ENCODE measurements at places on chromosomes 3 and 15. TPM values are rescaled to one million over a fixed set of nuclear protein-coding genes. Genes with fewer than 3 reads are reported as not detected.

GRCh38 chr3:45163481-45163880 lies 17.3 kb upstream of the CDCP1 start:
- no peak for DNase-seq

GRCh38 chr3:63910891-63911290 lies 1.3 kb downstream of the SCAANT1 start:
- no peak for DNase-seq

GRCh38 chr3:67998281-67998680 lies 343.9 kb upstream of the SUCLG2 start:
- DNase-seq, result no peak

DNA sequence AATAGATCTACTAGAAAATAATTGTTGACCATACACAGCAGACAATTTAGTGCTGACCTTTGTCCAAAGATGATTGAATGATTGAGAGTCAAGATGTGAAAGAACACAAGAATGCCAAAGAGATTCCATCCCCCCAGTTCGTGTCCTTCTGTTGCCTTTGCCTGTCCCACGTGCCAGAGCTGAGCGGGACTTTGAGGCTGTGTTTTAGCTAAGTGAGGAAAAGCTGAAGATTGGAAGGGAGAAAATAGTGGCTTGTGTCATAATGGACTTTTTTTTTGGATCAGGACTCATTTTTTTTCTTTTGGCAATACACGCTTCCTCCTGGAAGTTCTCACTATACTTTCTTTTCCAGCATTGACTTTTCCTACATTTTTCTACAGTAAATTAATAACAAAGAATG lies 206.6 kb upstream of the MDFIC2 start:
- no peak for DNase-seq

The DPPA2 gene
- total RNA-seq, result not detected

DNA sequence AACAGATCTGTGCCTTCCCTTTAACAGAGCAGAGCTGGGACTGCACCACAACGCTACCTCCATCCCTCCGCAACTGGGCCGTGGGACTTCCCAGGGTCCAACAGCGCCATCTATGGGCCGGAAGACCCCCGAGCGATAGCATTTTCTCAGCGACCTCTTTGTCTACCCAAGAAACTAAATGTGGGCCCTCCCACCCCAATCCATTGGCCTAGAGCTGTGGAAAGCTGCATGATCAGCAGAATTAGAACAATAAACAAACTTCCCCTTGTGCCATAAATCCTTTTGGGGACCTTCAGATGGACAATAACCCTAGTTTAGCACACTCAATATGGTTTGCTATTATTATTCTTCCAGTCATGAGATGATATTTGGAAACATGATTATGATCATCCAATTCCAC lies 74.8 kb upstream of the NTRK3 start:
- DNase-seq, result no peak

DNA sequence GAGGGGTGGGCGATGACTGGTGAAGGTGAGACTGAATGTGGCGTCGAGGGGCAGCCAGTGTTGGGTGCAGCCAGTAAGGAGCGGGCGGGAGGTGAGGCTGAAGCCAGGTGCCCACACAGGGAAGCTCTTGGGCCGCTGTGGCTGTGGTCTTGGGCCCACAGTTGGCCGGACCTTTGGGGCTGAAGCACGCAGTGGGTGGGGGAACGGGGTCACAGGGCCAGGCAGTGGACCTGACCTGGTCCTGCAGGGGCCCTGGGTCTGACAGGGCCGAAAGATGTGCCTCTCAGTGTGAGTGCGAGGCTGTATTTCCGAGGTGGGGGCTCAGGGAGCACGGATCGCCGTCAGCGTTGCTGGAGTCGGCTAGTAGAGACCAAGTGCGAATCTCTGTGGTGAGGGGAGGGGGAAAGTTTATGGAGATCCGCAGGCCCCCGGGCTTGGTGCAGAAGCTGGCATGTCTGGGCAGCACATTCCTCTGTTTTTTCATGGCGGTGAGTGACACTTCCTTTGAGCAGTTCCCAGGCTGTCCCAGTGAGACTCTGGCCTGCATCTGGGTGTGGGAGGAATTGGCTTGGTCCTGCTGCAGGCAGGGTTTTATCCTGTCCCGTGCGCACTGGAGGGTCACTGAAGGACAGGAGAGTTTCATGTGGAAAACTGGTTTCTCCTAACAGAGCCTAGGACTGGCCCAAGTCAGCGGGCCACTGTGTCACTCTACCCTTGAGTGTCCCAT lies 100.8 kb downstream of the TMEM266 start:
- no peak for DNase-seq

The DPPA4 gene
- not detected for total RNA-seq

DNA sequence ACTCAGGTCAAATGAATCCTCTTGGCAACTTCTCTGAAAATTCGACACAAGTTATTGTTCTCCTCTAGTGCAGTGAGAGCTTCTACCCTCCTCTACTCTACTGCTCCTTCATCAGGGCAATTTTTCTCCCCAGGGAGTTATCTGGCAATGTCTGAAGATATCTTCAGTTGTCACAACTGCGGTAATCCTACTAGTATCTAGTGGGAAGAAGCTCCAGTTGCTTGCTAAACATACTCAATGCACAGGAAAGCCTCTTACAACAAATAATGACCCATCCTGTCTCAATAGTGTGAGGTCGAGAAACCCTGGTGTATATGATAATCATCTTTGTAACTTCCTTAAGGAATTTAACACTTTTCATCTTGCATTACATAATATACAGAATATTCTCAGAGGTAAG lies 1147.6 kb downstream of the IGSF11 start:
- no peak for DNase-seq

GRCh38 chr3:151999936-152000335 lies 126.5 kb downstream of the SUCNR1 start:
- DNase-seq, result no peak

DNA sequence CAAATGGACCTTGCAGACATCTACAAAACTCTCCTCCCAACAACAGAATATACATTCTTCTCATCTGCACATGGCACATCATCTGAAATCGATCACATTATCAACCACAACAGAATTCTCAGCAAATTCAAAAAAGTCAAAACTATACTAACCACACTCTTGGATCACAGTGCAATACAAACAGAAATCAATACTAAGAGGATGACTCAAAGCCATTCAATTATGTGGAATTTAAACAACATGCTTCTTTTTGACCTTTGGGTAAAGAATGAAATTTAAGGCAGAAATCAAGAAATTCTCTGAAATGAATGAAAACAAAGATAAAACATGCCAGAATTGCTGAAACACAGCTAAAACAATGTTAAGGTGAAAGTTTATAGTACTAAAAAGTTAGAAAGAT lies 358.1 kb downstream of the NSUN3 start:
- no peak for DNase-seq

- DNase-seq, result peak; percentile 83
Measured at GRCh38 chr15:70488002-70488605, 275.3 kb downstream of the UACA start.

The PRSS50 gene
- total RNA-seq, result 0.16 TPM

DNA sequence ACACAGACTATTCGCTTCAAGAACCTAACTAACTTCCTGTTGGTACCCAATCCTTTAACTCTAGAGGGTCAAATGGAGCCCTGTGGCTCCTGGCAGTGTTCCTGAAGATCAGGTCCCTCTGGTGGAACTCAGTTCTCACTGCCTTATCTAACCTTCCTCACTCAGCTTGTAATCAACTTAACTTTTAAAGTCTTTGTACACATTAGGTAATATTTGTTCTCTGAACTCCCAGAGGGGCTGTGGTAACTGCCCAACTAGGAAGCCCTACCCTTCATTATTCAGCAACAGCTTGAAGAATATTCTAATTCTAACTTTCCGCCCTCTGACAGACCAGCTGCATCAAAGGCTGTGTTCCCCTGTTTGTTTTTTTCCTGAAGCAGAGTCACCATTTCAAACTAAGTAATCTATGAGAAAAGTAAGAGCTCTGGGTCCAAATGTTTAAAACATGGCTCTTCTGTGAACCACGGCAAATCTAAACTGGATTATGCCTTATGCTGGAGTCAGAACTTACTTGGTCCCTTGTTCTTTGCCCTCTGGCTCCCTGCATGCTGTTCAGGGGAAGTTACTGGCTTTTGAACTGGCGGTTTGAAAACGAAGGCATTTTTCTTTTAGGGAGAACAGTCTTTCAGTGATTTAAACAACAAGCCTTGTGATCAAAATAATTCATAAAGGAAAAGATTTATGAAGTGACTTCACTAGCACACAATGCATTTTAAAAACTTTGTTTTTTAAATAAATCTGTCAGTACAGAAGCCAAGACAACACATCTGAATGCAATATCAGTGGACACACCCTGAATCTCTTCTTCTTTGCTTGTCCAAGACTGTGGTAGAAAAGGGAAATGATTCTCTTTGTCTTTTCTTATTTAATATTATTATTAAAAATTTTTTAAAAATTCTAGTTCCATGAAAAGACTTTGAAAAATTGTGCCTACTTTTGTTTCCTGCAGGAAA lies 365.6 kb downstream of the TIGIT start:
- DNase-seq, result peak; percentile 26

The LRRC31 gene
- not detected for total RNA-seq

DNA sequence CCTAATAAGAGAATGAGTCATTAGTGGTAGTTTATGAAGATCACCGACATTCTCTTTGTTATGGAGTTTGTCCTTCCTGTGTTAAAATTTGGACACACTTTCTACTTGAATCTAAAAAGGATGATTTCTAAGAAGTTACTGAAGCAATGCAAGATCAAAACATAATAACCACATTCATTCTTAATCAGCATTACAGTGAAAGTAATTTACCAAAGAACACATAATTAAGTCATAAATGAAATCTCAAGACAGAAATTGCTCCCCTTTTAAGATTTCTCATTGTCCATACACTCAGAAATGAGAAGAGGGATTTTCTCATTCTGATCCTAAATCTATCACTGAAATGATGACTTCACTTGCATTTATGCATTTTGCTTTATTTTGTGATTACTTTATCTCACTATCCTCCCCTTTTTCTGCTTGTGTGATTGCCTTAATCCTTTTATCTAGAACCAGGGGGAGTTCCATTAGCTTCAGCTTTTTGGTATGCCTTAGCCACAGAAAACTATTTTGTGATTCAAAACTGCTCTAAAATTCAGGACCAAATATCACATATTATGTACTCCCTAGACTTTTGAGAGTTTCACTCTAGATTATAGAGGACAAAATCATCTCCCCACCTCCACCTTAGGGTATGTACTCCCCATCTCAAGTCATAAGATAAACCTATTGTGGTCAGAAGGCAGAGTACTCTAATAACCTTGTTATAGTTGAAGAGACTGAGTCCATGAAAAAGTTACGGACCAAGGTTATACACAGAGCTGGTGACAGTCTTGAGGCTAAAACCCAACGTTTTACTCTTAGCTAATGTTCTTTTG lies 817.6 kb upstream of the CFAP20DC start:
- no peak for DNase-seq

DNA sequence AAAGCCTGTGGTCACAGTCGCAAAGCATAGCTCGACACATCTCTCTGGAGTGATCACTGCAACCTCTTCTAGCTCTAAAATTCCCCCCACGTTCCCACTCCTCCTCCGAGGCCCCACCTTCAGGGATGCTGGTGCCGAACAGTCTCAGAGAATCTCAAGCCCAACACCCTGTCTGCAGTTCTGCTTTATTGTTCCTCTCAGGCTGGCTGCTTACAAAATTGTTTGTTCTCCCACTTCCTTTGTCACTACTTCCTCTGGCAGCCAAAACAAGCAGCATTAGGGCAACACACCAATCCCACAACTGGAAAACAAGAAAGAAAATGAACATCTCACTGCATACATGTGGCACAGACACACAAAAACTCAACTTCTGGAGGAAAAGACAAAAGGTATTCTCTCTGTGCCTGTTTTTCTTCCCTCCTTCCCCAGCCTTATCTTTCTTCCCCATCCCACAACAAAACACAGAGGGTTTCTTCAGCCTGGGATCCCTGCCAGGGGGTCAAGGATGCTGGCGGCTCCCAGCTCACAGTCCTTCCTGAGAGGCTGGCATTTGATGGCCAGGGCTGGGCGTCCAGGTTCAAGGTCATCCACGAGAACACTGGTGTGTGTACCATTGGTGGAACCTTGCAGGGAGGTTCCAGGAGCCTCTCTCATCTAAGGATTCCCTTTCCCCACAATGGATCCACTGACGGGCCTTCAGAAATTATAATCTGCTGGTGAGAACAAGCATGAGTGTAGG lies 108.4 kb downstream of the TMCO5A start:
- DNase-seq, result no peak

The TMIE gene
- 1.00 TPM for total RNA-seq

GRCh38 chr3:120824613-120825012 lies 82.1 kb downstream of the GTF2E1 start:
- DNase-seq, result no peak

The SLC35G2 gene
- 1.8 TPM for total RNA-seq

DNA sequence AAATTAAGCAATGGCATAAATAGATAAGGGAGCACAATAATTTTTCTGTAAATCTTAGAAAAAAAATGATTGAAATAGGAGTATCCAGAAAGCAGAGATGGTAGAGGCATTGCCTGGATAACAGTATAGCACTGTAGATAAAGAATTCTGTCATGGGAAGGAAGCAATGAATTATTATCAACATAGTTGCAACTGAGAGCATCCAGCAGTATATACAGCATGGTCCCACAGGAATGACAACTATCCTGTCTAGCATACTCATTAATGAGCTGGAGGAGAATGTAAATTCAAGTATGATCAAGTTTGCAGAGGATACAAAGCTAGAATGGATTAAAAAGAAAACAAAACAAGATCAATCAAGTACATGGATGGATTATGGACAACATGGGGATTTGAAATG lies 90.8 kb downstream of the DPH6 start:
- DNase-seq, result no peak

GRCh38 chr3:172410702-172411477 lies 37.4 kb downstream of the GHSR start:
- no peak for DNase-seq

The COL6A6 gene
- total RNA-seq, result 1.7 TPM

The CLEC3B gene
- total RNA-seq, result 78.6 TPM

The GPR156 gene
- total RNA-seq, result 0.35 TPM

DNA sequence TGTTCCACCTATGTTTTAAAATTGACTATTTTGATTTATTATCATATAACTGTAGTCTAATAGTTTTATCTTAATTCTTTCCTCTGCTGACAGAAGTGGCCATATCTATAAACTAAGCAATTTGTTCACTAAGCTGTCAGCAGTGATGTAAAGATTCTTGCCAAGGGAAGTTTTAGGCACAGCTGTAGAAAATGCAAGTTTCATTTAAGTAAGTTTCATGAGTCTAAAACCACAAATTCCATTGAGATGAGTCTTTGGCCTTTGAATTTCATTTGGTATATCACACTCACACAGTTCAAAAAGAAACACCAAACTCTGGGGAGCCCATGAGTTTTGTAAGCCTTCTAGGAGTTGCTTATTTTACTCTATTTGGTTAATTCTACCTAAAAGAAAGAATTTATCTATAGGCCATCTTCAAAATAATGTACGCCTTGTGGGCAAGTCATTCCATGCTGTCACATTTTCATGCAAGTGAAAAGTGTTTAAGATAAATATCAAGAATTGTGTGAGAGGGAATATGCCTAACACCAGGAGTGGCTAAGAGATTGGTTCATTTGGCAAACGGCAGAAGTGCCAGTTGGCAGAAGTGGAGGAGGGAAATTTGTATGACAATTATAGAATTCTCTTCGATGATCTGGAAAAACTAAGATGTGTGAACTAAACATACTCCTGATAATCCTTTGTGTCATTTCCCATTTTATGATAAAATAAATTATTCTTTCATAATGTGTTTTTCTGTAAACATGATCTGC lies 292.9 kb downstream of the ZIC4 start:
- no peak for DNase-seq

- DNase-seq, result no peak
Measured at GRCh38 chr3:105613120-105613519, 246.4 kb downstream of the ALCAM start.

The C2CD4B gene
- 1.5 TPM for total RNA-seq
